HS-5 (cell line): ENCODE measurements at places on chromosomes 11 and 22.

DNA sequence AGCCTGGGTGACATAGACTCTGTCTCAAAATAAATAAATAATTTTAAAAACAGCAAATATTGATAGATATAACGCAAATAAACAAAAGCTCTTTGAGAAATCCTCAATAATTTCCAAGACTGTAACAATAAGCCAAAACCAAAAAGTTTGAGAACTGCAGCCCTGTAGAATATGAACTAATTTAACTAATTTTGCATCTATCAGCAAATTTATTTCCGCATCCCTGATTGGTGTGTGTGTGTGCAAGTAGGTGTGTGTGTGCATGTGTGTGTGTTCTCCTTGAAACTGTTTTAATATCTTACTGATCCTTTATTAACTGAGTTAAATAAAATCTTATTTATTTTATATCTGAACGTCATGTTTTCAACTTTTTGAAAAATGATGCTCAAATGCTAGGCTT lies 67.0 kb upstream of the ISX start:
- DNase-seq: no peak

DNA sequence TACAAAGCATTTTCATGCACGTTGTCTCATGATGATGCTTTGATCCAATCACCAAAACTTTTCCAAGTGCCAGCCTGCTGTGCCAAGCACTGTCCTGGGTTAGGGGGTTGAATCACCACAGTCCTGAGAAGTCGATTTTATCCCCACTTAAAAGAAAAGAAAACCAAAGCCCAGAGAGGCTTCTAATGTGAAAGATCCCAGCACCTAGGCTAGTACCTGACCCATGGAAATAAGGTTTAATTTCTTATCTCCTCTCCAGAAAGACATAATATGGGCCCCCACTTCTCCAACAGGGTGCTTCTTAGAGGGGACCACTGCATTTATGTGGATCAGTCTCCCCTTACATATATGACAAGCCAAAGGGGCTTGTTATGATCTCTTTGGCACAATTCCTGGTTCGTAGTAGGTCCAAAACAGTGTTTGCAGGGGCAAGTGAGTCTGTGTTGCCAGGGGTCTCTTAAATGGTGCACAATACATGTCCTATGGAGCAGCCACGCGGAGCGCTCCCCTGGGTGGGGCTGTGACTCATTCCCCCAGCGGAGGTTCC lies 1.9 kb upstream of the BCL9L start:
- no peak for DNase-seq

DNA sequence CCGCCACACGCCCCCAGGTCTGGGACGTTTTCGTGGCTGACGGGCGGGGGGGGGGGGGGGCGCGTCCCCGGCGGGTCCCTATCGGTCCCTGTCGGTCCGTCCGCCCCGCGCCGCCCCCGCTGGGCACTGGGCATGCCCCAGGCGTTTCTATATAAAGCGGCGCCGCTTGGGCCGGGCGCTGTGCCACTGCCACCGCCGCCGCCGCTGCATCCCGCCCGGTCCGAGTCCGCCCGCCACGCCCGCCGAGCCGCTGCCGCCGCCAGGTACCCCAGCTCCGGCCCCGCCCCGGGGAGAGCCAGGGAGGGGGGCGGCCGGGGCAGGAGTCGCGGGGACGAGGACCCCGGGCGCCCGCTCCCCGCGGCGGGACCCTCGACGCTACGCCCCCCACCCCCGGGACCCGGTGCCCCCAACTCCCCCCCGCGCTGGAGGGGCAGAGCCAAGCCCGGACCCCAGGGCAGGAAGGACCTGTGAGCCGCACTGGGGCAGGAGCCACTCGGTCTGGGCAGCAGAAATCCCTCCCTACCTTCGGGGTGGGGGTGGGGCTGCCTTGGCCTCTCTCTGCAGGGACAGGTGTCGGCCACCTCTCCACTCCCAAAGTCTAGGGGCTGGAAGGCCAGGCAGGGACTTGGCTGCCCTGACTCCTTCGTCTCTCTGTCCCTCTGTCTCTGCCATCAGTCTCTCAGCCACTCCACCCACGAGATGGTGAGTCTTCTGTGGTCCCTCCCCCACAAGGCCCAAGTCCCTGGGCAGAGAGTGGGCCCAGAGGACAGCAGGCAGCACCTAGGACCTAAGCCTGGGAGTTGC lies at the start of gene CARNS1:
CARNS1 (plus strand) TSS at position 178 of the 804 bp plus-strand sequence; CDS start at position 700, 522 bp downstream.
- no peak for DNase-seq

GRCh38 chr11:126594921-126595367 lies 239.5 kb downstream of the ST3GAL4 start:
- no peak for DNase-seq

GRCh38 chr11:91066456-91067047 lies 843.7 kb upstream of the CHORDC1 start:
- DNase-seq: no peak

GRCh38 chr22:37448516-37449127 lies 21.3 kb upstream of the ELFN2 start:
- DNase-seq: no peak

DNA sequence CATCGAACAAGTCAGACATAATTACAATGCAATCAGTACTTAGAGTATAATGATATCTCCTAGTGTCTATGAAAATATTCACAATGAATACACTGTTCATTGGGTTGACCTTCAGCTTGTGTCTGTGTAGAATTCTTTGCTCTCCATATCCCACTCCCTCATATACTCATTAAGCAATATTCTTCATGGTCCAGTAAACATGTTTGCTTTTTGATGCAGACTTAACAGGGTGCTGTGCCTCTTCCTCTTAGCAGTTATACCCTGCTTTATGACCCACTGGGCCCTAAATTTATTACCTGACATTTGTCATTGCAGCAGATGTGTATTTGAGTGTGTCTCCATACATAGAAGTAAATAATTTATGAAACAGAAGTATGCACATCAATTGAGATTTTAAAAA lies 352.5 kb upstream of the CCDC179 start:
- DNase-seq: no peak

DNA sequence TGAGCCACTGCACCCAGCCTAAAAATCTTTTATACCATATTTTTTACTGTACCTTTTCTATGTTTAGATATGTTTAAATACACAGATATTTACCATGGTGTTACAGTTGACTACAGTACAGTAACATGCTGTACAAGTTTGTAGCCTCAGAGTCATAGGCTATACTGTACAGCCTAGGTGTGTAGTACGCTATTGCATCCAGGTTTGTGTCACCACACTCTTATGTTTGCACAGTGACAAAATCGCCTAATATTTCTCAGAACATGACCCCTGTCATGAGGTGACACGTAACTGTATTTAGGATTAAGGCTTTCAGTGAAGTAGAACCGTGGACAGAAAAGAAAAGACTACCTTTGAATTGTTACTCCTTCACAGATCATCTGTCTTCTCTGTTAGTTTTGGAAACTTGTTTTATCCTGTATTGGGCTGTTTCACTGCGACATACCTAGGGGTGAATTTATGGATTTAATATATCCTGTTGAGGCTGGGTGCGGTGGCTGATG lies 83.8 kb downstream of the ZNRF3 start:
- no peak for DNase-seq

GRCh38 chr22:40281717-40282116 lies 64.6 kb upstream of the ADSL start:
- no peak for DNase-seq

DNA sequence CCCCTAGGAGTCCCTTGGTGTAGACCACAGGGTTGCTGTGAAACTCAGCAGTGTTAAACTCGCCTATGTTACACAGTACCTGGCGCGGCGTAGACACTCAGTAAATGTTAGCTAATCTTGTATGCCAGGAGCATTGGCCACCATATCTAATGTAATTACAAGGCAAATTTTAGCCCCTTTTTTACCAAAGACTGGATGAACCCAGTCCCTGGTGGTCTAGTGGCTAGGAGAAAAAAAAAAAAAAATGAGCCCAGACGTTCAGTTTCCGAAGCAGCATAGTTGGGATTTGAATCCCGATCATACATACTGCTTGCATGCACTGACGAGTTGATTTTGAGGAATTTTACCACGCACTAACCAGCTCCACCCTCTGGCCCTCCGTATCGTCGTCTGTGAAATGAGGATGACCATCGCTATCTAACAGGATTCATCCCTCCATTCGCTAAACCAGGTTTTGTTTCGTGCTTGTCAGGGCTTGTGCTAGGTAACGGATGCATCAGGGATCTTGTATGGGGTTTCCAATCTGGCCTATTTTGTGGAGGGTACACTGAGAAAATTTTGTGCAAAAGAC lies 688 bp downstream of the PTS start:
- DNase-seq: no peak

DNA sequence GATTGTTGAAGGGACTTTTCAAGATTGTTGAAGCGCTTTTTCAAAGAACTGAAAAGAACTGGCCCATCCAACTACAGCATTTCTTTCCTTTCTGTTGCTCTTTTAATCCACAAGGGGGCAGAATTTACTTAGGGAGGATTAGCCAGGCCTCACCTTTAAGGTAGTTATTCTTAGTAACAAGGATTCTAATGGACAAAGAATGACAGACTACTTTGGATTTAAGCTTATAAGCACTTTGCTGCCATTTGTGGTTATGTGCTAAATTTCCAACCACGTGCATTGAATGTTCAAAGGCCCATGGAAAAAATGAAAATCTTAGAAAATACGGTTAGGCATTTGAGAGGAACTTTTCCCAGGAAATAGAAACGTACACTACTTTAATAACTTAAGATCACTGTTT lies 49.5 kb upstream of the HSPA8 start:
- no peak for DNase-seq

DNA sequence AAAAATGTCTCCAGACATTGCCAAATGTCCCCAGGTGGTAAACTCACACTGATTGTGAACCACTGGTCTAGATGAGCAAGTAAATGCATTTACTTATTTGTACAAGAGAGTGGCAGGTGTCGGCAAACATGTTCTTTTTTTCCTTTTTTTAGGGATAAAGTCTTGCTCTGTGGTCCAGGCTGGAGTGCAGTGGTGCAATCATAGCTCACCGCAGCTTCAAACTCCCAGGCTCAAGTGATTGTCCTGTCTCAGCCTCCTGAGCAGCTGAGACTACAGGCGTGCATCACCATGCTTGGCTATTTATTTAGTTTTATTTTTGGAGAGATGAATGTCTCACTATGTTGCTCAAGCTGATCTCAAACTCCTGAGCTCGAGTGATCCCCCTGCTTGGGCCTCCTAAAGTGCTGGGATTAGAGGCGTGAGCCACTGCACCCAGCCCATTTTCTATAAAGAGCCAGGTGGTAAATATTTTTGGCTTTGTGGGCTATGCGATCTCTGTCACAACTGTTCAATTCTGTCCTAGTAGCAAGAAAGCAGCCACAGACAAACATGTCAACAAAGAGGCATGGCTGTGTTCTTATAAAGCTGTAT lies 1.4 kb downstream of the VPREB1 start:
- DNase-seq: no peak
